ENCODE measurements at places on chromosomes 1 and 21.
A peak's percentile ranks its signal among the peaks of the same experiment; 100 is the strongest.

- no peak for DNase-seq
Measured at GRCh38 chr1:203631946-203632345, 5.3 kb downstream of the ATP2B4 start.

GRCh38 chr1:40849801-40850592 lies 12.2 kb downstream of the CITED4 start:
- DNase-seq = peak; percentile 60

- DNase-seq = no peak
Measured at GRCh38 chr1:18836654-18837053, 22.8 kb downstream of the TAS1R2 start.

- DNase-seq = peak; percentile 88
Measured at GRCh38 chr1:228275430-228276173, 67.8 kb downstream of the OBSCN start.

GRCh38 chr1:29490204-29490934 lies 254.0 kb downstream of the PTPRU start:
- no peak for DNase-seq

DNA sequence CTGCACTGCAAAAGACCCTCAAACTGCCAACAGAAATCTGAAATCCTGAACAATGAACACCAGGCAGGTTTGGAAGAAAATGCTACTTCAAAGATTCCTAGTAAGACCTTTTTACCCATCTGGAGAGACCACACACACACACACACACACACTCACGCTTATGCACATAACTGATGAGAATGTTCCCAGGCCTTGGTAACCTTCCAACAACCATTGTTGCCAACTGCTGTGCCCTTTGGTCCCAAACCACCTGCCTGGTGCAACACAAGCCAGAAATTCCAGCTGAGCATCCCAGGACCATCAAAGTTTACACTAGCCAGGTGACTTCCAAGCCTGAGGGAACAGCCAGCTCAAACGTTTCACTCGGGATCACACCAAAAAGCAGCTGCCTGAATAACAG lies 56.9 kb downstream of the SEC16B start:
- no peak for DNase-seq

GRCh38 chr1:201304126-201304525 lies 20.8 kb downstream of the PKP1 start:
- no peak for DNase-seq

- no peak for DNase-seq
Measured at GRCh38 chr1:85563139-85563538, 17.4 kb upstream of the CCN1 start.

GRCh38 chr1:205665201-205666045 lies 14.9 kb downstream of the SLC45A3 start:
- DNase-seq = no peak

DNA sequence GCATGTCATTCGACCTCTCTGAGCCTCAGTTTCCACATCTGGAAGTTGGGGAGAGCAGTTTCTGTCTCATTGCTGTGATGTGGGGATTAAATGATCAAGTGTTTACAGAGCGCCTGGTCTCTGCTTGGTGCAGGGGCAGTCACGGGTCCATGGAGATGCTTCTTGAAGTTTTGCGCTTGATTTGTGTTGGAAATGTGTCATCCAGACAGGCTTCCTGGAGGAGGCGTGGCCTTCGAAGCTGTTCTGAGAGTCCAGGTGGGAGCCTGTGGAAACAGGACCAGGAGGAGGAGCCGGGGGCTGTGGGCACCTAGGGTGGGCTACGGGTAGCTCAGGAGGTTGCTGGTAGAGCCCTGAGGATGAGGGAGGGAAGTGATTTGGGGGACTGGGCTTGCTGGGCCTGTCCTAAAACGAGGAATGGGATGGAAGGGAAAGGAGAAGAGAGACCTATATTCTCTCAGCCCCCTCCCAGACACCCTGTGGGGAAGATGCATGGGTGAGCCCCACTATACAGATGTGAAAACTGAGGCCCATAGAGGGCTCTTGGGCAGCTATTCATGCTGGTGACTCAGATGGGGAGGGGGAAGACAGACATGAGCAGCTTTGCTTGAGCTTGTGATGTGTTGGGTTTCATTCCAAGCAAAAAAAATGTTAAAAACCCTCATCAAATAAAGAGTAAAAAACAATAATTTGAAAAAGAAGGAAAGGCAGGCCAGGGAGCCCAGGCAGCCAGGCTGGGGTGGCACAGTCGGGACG lies 107.2 kb upstream of the WNT4 start:
- no peak for DNase-seq

DNA sequence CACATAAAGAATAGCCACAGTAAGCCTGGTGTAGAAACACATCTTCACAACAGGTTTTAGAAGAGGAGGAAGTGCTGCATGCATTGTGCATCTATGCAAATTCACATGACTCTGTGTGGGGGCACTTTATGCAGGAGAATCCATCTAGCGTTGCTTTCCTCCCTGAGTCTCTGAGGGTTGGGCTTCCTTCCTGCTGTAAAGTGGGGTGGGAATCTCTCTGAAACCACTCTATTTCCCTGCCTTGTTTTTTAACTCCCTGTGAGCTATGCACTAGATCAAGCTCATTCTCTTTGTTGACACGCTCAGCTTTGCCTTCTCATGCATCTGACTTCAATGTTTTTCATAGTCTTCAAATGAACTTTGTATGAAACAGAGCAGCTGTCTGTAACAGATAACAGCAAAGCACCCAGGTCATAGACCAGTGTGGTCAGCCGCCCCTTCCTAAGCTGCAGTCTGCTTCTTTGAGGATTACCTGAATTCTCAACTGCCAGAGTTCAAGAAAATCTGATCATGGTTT lies 102.7 kb upstream of the DPH5 start:
- no peak for DNase-seq

GRCh38 chr21:45381036-45381787 lies 23.8 kb upstream of the COL18A1 start:
- DNase-seq = no peak

DNA sequence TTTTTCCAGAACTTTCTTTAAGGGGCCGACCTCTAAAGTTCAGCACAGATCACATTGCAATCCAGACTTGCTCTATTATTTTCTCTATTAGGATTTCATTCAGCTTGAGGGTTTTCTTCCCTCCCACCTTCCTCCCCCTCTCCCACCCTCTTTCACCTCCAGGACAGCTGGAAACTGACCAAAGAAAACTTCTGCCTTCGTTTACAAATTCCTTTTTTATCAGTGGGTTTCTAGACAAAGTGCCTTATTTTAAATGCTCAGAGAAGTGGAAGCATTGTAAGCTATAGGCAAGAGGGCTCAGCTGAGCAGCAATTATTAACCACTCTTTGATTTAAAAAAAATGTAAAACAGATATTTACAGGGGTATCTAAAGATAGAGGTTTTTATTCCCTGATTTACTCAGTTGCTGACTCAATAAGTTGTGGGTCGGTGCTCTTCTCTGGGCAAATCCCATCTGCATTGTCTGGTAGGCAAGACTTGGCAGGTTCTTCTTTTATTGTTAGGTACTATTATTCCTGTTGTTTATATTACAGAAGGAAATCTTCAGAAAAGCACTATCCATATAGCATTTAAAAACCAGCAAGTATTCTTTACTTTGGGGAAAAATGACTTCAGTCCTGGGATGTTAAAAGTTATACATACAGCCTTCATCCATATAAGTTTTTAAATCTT lies 277.0 kb upstream of the C1orf105 start:
- DNase-seq = no peak

DNA sequence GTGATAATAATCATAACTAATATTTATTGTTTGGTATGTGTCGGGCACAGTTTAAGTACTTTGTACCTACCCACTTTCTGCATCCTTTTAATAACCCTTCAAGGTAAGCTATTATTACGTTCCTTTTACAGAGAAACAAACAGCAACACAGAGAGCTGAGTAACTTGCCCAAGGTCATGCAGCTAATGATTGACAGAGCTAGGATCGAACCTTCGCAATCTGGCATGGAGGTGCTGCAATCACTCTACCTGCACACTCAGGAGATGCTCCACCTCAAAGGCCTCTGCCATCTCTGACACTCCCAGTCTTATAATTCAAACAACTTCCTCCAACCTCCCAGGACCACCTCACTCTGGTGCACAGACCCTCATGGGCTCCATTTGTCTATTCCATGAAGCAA lies 137.2 kb downstream of the DMRTA2 start:
- DNase-seq = no peak

- DNase-seq = no peak
Measured at GRCh38 chr1:36457691-36458090, 6.5 kb downstream of the MRPS15 start.

GRCh38 chr21:41045534-41046268 lies 122.3 kb upstream of the BACE2 start:
- no peak for DNase-seq

DNA sequence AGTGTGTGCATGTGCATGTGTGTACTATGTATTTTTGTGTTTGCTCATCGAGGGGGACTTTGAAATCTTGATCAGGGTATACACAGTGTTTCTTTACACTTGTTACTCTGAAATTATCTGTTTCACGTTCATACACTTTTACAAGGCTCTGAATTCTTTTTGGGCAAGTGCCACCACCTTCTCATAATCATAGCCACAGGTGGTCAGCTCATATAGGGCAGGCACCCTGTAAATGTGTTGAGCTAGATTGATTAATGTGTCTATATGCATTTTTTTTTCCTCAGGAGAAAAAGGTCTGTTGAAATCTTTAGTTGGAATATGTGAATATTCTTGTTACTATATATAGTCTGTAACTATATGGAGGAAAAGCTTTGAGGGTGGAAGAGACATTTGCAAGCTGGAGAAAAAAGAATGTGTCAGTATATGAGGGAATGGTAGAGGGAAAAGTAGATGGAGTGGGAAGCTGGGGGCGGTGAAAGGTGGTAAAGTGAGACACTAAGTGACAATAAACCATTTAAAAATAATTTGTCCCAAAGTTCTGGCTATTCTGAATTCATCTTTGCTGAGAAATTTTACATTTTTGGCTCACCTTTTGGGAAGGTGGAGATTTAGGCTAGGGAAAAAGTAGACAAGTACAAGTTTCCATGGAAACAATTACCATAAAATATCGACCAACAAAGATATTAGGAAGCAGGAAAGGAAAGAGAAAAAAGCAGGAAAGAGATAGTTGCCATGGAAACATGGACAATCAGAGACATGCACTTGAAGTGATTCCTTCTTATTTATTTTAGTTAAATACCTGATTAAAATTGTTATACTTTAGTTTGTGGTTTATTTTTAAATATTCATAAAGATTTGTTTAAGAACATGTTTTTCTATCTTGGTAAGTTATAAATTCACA lies 277.5 kb downstream of the PDE4B start:
- DNase-seq = no peak

- DNase-seq = no peak
Measured at GRCh38 chr1:114310695-114311271, 157.1 kb upstream of the SYT6 start.

GRCh38 chr1:15014516-15014915 lies 139.0 kb upstream of the TMEM51 start:
- DNase-seq = no peak

- DNase-seq = no peak
Measured at GRCh38 chr1:28779751-28780408, 32.1 kb upstream of the OPRD1 start.

DNA sequence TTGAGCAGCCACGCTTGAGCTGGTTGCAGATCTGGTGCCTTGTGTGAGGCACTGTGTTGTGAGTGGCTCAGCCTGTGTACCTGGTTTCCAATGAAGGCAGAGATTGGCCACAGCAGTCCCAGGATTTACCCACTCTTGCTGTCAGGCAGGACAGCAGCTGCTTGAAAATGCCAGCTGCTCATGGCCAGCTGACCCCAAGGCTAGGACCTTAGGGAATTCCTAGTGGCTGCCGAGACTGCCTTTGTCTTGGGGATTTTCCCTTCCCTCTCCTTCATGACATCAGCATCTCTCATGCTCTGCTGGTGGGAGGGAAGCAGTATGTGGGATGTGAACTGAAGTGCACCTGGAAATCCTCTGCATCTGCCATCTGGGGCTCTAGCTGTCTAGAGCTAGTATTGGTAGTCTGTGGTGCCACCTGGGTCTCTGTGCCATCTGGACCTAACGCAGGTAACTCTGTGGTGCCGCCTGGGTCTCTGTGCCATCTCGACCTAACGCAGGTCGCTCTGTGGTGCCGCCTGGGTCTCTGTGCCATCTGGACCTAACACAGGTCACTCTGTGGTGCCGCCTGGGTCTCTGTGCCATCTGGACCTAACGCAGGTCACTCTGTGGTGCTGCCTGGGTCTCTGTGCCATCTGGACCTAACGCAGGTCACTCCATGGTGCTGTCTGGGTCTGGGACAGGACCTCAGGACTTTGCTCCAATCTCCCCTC lies 3.8 kb upstream of the LRRC47 start:
- no peak for DNase-seq

DNA sequence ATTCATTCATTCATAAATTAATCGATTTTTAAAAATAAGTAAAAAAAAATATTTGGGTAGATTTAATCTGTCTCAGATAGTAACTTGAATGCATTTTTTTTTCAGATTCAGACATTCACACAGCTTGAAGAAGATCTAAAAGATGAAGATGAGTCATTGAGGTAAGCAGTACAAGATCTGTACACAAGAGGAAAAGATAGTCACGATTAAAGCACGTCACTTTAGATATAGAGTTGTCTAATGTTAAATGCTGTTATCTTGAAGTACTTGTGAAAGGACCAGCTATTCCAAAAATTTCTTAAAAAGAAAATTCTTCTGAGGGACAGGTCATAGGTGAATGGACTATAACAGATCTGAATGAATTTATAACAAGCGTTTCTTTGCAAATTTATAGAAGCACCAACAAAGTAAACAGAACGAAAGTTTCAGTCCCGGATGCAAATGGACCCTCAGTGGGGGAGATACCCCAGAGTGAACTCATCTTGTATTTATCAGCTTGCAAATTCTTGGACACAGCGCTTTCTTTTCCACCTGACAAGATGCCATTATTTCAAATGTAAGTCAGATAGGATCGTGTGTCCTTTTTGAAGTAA lies 31.2 kb upstream of the MORC3 start:
- no peak for DNase-seq

DNA sequence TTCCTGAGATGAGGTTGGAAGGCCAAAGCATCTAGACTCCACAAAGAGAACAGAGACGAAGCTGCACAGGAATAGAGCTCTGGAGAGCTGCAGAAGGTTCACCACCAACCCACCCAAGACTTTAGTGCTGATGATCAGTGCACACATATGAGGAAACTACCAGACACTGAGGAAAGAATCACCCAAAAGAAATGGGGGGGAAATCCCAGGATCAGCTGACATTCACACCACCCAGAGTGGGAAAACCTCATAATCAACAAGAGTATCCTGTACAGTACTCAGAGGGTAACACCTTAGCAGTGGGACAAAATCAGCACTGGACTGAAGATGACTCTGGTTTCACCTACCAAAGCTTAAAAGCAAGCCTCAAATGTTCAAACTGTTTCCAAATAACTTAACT lies 36.4 kb downstream of the DENND1B start:
- no peak for DNase-seq

Measured in stimulated activated naive CD4-positive, alpha-beta T cell treated with Interleukin-2 at 50 U/mL for 16 hours (primary cell).